Upper lobe of left lung (tissue), 6 donors: ENCODE measurements at places on chromosomes 3 and 15. TPM values are rescaled to one million over a fixed set of nuclear protein-coding genes. Genes with fewer than 3 reads are reported as not detected.

Gene AQP9
- total RNA-seq, result 28.9 TPM

Gene TNFAIP8L3
- total RNA-seq, result 7.2 TPM

DNA sequence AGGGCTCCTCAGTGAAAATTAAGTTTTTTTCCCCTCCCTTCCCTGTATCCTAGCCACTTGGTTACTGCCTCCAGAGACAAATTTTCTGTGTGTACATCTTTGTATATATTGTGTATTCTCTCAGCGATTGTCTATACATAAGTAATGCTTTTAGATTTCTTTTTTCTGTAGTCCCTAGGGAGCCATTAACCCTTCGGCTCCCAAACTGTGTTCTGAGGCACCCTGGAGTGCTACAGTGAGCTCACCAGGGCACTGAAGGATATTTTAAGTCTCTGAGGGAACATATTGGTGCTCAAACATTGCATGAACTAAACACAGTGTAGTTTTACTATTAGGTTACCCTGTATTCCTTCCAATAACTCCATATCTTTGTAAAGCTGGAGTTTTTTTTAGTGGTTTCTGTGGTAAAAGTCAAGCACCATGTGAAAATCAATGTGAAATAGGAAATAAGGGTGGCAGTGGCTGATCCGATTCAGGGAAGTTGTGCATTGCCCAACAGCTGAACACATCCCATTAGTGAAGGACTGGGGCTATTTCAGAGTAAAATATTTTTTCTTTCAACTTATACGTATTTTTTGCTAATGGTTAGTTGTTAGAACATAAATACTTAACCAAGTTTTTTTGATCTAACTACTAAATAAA lies 43.0 kb downstream of the USP13 start:
- DNase-seq, result no peak

- no peak for DNase-seq
Observed at GRCh38 chr15:66072616-66073361, 180.8 kb downstream of the MEGF11 start.

GRCh38 chr3:21142949-21143348 lies 608.1 kb downstream of the ZNF385D start:
- DNase-seq, result no peak
